Activated T-cell treated with anti-CD3 and anti-CD28 coated beads, Interleukin-2, amount 50 U/mL, for 72 hours (primary cell): ENCODE measurements at places on chromosomes 12 and 14. TPM values are rescaled to one million over a fixed set of nuclear protein-coding genes. Genes with fewer than 3 reads are reported as not detected.

Gene CD9
- 8.4 TPM for total RNA-seq

Gene SLC6A15
- 0.30 TPM for total RNA-seq

Gene OR11H12
- not detected for total RNA-seq

Gene CD163L1
- not detected for total RNA-seq

Gene GPR65
- 24.6 TPM for total RNA-seq

Gene TRIM9
- 1.4 TPM for total RNA-seq

Gene AMN1
- 4.2 TPM for total RNA-seq

Gene TPPP2
- total RNA-seq = not detected

Gene L2HGDH
- 11.2 TPM for total RNA-seq

GRCh38 chr12:98651328-98651727 lies 6.2 kb downstream of the APAF1 start:
- DNase-seq = no peak

DNA sequence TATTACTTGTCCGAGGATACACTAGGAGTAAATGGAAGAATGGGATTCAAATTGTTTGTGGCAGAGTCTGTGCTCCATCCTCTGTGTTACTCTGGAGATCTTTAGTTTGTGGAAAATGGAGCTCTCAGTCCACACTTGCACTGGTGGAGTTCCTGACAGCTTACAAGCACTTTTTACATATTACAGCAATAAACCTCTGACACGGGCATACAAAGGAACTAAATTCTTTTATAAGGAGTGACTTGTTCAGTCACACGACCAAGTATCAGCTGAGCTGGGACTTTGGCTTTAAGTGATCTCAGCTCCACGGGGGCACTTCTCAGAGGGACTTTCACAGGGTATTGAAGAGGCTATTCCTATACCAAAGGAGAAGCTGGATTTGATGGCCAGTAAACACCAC lies 417.5 kb downstream of the LRIG3 start:
- DNase-seq = no peak

GRCh38 chr12:32305163-32305562 lies 94.2 kb upstream of the FGD4 start:
- no peak for DNase-seq

GRCh38 chr14:81269100-81269978 lies 48.6 kb upstream of the GTF2A1 start:
- no peak for DNase-seq

DNA sequence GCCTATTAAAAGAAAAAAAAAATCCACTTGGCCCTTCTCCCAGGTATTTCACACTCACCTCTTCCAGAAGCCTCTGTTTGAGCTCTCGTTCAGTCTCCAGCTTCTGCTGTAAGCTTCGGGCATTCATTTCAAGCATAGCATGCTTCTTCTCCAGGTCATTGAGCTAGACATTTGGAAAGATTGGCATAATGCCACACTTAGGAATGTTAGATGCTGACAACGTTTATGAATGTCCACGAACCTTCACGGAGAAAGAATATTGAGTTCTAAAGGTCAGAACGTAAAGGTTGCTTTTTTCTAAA lies 60.5 kb downstream of the PRKAB1 start:
- no peak for DNase-seq

DNA sequence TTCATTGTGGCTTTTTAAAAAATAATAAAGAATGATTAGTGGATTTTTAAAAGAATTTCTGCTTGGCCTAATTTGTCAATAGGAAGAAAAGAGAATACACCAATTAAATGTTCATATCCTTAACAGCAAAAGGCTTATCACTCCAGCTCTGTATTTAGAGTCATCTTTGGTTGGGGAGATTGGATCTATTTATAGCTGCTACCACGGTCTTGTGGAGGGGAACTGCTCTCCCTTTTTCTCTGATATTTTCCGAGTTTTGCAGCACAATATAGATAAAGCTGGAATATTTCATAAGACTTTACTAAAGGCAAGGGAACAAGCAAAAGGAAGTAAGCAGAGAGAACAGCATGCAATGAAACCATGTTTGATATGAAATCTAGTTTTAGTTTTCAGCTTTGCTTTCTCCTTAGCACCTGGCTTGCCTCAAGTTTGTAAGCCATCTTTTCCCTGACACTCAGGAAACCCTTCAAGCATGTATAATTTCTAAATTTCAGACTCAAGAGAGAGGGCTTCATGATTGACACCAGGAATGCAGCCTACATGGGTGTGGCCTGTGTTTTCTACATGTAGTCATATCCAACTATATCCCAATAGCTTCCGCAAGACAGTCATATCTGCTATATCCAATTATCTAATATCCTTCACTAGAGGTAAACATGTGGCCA lies 35.2 kb downstream of the BRMS1L start:
- DNase-seq = no peak

GRCh38 chr12:16984484-16984883 lies 378.5 kb upstream of the LMO3 start:
- DNase-seq = no peak

DNA sequence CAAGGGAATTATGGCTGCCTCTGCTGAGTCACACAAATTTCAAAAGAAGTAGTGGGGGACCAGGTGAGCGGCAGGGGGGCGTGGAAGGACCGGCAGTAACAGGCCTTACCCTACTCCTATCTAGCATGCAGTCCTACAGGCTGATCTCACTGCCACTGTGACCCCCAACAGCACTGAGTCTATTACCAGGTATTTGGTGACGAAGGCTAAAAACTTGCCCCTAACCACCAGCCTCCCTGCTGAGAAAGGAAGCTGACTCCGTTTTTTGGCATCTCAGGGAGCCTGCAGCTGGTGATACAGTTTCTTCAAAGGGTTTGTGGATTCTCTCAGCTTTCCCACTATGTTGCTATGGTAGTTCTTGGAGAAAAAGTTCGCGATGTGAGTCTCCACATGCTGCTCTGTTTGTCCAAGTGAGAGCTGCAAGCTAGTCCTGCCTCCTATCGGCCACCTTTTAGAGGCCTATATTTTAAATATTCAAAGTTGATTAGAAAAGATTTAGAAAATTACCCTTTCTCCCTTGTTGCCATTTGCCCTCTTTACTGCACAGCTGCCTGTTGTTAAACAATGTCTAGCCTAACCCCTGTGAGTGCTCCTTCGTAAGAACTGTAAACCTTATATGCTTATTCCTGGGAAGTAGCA lies 57.1 kb upstream of the SLCO1B1 start:
- DNase-seq = no peak

DNA sequence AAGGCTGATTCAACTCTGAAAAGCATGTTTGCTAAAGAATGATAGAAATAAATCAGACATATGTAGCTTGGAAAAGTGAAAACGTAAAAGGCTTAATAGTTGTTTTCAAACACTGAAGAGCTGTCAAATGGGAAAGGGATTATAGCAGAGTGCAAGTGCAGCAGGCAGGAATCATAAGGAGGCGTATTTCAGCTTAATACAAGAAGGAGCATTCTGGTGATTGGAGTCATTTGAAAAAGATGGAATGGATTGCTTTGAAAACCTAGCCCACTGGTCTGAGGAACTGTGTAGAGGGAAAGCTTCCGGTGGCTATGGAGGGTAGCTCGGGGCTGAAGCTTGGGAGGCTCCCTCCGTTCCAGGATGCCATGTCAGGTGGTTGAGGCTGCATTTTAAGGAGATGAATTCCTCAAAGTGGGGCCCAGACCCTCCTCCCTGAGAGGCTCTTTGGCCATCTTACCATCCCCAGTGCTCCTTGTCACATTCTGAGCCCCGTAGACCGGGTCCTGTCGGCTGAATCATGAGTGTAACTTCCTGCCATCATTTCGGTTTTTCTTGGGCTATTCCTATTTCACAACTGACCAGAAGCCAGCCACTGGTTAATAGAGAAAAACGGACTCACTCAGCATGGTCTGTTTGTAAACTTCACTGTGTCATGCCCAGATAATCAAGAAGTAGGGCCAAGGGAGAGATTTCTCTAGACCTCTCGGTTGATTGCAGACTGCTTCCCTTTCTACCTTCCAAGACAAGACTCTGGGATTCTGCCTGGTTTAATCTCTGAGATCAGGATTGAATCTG lies 6.5 kb downstream of the WNT5B start:
- DNase-seq = no peak

DNA sequence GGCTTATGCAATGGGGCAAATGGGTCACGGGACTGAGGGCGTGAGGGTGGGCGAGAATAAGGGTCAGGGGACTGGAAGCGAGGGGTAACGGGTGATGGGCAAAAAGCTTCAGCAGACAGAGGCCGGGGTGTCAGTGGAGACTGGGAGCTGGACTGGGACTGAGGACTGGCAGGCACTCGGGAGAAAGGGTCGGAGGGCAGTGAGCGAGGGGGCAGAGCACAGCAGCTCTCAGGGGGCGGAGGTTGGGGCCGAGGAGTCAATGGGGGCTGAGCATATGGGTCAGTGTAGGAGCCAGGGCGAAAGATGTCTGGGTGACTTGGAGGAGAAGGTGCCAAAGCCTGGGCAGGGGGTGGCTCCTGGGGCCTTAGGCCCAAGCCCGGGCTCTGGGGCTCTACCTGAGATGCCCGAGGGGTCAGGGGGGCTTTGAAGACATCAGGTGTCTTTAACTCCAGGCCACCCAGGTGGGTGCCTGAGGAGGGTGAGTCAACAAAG lies 20.2 kb downstream of the KMT2D start:
- no peak for DNase-seq

- no peak for DNase-seq
Observed at GRCh38 chr12:48092611-48093010, 13.3 kb downstream of the SENP1 start.

GRCh38 chr12:120230326-120230973 lies 29.5 kb upstream of the RPLP0 start:
- no peak for DNase-seq

GRCh38 chr14:34404416-34404815 lies 57.6 kb downstream of the SPTSSA start:
- DNase-seq = no peak

DNA sequence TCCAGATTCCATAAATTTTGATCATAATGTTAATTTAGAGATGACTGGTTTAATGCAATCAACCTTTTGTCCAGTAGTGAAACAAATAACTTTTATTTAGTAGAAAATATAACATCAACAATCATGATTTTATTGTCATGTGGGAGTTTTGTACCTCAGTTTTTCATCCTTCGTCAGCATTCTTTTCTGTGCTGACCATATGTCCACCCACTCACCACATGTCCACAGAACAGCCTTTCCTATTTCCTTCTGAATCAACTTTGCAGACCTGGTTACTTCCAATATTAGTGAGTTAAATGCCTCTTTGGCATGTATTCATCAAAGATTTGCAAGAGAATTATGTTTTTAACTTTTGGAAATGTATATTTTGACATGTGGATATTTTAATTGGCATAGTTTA lies 36.8 kb upstream of the CNTN1 start:
- no peak for DNase-seq

DNA sequence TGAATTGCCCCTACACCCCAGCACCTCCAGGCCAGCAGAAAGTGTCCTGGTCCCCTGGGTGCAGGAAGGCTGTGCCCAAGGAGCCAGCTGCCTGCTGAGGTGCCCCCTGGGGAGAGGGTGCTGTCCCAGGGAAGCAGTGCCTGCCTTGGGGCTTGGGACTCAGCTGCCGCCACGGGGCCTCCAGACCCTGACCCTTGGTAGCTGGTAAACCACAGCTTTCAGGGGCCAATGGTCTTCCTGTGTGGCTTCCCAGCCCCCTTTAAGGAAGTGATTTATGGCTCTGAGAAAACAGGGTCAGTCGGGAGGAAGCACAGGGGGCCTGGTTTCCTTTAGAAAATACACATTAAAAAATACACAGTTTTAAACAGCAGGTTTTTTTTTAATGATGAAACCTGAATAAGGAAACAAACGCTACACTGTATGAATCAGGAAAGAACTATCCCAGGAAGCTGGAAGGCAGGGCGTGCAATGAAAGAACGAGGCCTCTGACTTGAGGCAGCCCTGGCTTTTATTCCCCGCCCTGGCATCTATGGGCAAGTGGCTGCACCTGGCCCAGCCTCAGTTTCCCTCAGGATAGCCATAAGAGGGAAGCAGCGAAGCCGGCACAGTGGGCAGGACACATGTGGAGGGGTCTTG lies 40.6 kb upstream of the EML1 start:
- DNase-seq = no peak

- DNase-seq = no peak
Observed at GRCh38 chr14:78737601-78738000, 567.4 kb downstream of the NRXN3 start.

- DNase-seq = no peak
Observed at GRCh38 chr12:9895215-9895971, 14.1 kb downstream of the KLRF2 start.

- DNase-seq = peak; percentile 49
Observed at GRCh38 chr14:56145965-56146364, 27.8 kb downstream of the PELI2 start.

DNA sequence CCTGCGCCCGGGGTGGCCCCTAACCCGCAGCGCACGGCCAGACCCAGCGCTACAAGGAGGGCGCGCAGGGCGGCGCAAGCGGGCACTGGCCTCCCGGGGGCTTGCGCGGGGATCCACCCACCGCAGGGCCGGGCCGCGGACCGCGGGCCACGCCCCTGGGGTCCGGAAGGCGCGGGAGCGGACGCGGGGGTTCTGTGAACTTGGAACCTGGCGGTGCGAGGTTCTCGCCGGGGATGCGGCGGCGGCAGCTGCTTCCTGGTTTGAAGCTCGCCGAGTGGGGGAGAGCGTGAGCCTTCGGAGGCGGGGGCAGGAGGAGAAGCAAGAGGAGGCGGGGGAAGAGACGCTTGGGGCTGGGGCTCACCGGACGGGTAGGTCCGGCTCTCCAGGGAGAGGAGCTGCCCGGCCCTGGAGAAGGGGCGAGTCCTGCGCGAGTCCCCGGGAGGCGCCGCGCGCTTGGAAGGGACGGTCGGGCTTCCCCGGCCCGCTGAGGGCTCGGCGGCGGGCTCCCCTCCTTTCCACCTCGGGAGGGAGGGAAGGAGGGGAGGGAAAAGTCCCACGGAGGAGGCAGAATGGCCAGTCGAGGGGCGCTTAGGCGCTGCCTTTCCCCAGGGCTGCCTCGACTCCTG lies at the start of gene PRKCH:
Gene PRKCH, plus strand, starts transcription at position 195 of the 626 bp plus-strand sequence. CDS start 523 bp downstream, outside the sequence.
- peak; percentile 88 for DNase-seq

GRCh38 chr12:54388237-54389133 lies 4.0 kb upstream of the ZNF385A start:
- DNase-seq = no peak

- no peak for DNase-seq
Observed at GRCh38 chr12:10154145-10154496, 17.8 kb downstream of the OLR1 start.

- peak; percentile 45 for DNase-seq
Observed at GRCh38 chr12:104566244-104566993, 109.7 kb downstream of the CHST11 start.

- DNase-seq = no peak
Observed at GRCh38 chr12:34399631-34400410, 377.5 kb downstream of the ALG10 start.

- DNase-seq = peak; percentile 38
Observed at GRCh38 chr12:56487448-56488040, 417 bp downstream of the GLS2 start.

GRCh38 chr14:61505815-61506809 lies 184.7 kb downstream of the PRKCH start:
- peak; percentile 47 for DNase-seq

- no peak for DNase-seq
Observed at GRCh38 chr12:46402941-46403718, 30.6 kb upstream of the SLC38A2 start.
